ENCODE measurements at places on chromosomes 2 and 18.

GRCh38 chr2:171553236-171553635 lies 31.0 kb downstream of the CYBRD1 start:
- no peak overlapping the region for H3K4me3 ChIP-seq
- no peak overlapping the region for H3K27ac ChIP-seq
- H3K4me1 ChIP-seq = no peaks in the 10 kb centered on the region
- H3K27me3 ChIP-seq = no peaks in the 10 kb centered on the region
- no peak for DNase-seq

DNA sequence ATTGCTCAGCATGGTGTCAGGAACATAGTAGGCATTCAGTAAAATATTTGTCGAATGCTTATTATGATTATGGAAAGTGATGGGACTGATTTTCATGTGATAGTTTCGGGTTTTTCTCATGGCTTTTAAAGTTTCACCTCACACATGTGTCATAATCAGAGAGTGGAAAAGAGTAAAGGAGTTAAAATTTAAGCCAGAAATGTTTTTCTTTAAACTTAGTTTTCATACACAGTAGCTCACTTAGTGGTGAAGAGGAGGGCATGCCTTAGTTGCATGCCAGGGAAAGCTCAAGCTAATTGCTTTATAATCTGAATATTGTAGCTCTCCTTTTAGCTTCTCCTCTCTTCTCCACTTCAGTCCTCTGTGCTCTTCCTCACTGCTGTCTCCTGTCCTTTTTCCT lies 38.0 kb downstream of the EHBP1 start:
- no peak overlapping the region for H3K4me3 ChIP-seq
- no peak for DNase-seq
- no peaks in the 10 kb centered on the region for H3K36me3 ChIP-seq

- DNase-seq = no peak
- no peak overlapping the region for H3K4me3 ChIP-seq
- no peak overlapping the region for H3K27ac ChIP-seq
- H3K4me1 ChIP-seq = no peaks in the 10 kb centered on the region
- no peaks in the 10 kb centered on the region for H3K27me3 ChIP-seq
- H3K36me3 ChIP-seq = no peaks in the 10 kb centered on the region
These were observed 98.4 kb upstream of the RNF152 start for GRCh38 chr18:61991201-61991600.

DNA sequence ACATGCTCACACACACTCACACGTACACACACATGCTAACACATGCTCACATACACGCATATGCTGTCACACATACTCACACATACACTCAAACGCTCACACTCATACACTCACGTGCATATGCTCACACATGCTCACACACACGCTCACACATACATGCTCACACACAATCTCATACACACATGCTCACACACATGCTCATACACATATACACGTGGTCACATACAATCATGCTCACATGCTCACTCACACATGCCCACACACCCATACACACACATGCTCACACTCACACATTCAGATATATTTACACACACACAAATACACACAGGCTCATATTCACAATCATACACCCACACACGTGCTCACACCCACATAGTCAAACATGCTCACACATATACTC lies 17.5 kb upstream of the SALL3 start:
- no peaks in the 10 kb centered on the region for H3K4me1 ChIP-seq
- no peak overlapping the region for H3K4me3 ChIP-seq
- no peak overlapping the region for H3K27ac ChIP-seq
- no peaks in the 10 kb centered on the region for H3K27me3 ChIP-seq
- H3K36me3 ChIP-seq = no peaks in the 10 kb centered on the region

GRCh38 chr2:72118386-72118785 lies 29.3 kb downstream of the CYP26B1 start:
- no peaks in the 10 kb centered on the region for H3K36me3 ChIP-seq
- no peak overlapping the region for H3K4me3 ChIP-seq
- no peaks in the 10 kb centered on the region for H3K4me1 ChIP-seq
- no peak overlapping the region for H3K27ac ChIP-seq
- DNase-seq = no peak

DNA sequence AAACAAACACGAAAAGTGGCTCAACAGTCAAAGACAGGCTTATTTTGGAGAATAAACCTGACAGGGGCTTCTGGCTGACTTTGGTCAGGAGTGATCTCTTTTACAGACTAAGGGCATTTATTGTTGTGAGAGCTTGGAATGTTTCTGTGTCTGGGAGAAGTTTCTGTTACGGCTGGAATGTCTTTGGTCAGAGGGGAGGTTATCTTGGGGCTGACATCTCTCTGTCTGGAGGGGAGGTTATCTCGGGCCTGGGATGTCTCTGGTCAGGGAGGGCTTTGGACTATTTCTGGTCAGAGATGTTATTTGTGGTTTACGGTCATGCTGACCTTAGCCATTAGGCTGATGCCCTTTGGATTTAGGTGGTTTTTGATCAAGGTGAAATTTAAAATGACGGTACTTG lies 345.5 kb upstream of the FSIP2 start:
- H3K27me3 ChIP-seq = no peaks in the 10 kb centered on the region
- no peaks in the 10 kb centered on the region for H3K4me1 ChIP-seq
- H3K27ac ChIP-seq = no peak overlapping the region
- DNase-seq = no peak
- H3K4me3 ChIP-seq = no peak overlapping the region

DNA sequence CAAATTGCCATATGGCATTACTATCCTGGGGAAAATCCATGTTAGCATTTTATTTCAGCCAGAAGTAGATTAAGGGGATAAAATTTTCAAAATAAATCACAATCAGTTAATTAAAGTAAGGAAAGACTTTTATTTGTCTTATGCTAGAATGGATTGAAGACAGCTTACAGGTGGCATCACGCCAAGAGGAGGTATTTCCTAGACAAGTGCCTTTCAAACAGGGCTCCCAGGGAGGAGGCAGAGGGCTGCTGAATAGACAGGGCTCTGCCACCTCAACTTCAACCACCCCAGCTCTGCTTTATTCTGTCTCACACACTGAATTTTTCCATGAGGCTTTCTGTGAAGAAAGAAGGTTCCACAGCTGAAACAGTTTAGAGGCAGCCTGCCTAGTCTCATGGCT lies 12.2 kb downstream of the CCDC68 start:
- H3K27me3 ChIP-seq = no peaks in the 10 kb centered on the region
- peaks cover 9% of the 10 kb centered on the region for H3K4me1 ChIP-seq
- H3K36me3 ChIP-seq = no peaks in the 10 kb centered on the region
- no peak overlapping the region for H3K4me3 ChIP-seq

- no peak overlapping the region for H3K4me3 ChIP-seq
- no peak for DNase-seq
- H3K4me1 ChIP-seq = no peaks in the 10 kb centered on the region
- no peak overlapping the region for H3K27ac ChIP-seq
- no peaks in the 10 kb centered on the region for H3K27me3 ChIP-seq
These were observed 51.0 kb downstream of the COX7A2L start for GRCh38 chr2:42310007-42310515.

DNA sequence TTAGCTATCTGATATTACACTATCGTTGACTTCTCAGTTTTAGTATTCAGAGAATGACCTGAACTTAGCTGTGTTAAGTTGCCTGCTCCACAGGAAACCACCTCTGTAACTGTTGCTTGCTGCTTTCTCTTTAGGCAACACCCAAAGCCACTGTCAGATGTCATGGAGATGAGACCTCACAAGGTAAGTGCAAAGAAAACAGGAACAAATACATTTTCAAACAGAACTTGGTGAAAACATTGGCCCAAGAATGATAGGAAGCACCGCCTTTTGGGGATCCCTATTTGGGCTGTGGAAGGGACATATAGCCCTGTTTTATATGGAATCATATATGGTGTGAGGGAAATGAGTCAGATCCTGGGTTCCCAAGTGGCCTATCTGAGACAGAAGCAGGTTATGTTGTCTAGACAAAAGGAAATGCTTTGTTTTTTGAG lies 143.4 kb downstream of the UBE2E3 start:
- no peaks in the 10 kb centered on the region for H3K27me3 ChIP-seq
- H3K27ac ChIP-seq = no peak overlapping the region
- no peaks in the 10 kb centered on the region for H3K4me1 ChIP-seq
- H3K4me3 ChIP-seq = no peak overlapping the region

DNA sequence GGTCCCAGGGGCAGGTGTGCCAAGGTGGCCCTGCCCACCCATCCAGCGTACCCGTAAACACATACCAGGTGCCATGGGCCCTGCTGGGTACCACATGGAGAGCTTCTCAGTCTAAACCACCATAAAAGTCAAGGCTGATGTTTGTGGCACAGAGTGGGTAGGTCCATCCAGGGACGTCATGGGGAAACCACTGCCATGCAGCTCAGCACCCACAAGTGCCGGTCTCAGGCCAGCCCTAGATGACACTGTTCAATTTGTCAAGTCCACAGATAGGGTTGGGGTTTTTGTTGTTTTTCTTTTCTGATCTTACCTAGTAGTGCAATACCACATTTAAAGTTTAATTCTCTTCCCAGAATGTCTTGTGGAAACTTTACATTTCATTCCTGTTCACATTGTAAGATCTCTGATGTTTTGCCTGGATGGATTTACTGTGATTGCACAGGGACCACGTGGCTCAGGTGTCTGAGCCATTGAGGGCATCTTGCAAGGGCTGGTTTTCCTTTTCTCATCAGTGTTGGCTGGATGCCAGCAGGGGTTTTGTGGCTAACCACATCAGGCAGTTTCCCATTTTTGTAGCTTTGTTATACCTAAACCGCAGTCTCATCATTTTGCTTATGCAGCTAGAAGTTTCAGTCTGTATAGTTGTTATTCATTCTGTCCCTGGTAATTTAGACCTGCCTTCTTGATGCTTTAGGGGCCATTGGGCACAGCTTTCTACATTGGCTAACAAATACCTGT lies 64.7 kb downstream of the STK25 start:
- no peak overlapping the region for H3K27ac ChIP-seq
- no peak for DNase-seq
- H3K4me1 ChIP-seq = no peaks in the 10 kb centered on the region
- H3K36me3 ChIP-seq = no peaks in the 10 kb centered on the region
- no peaks in the 10 kb centered on the region for H3K27me3 ChIP-seq
- no peak overlapping the region for H3K4me3 ChIP-seq

DNA sequence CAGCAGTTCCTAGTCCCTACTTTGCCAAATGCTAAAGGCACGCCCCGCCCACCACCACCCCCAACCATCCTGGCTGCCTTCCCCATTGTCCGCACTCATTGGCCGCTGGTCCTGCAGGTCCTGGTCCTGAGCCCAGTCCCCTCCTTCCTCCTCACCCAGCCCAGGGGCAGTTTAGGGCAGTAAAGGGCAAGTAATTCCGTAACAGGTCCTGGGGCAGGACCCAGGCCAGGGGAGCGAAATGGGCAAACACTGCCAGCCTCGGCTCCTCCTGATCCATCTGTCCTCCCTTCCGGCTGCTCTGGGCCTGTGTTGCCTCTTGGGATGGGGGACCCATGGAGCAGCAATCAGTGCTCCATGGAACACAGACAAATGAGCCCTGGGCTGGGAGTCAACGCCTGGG lies 6.1 kb downstream of the ADCY3 start:
- H3K27me3 ChIP-seq = no peaks in the 10 kb centered on the region
- no peak overlapping the region for H3K4me3 ChIP-seq
- no peak overlapping the region for H3K27ac ChIP-seq
- H3K4me1 ChIP-seq = no peaks in the 10 kb centered on the region
- no peak for DNase-seq
- no peaks in the 10 kb centered on the region for H3K36me3 ChIP-seq

- H3K4me1 ChIP-seq = no peaks in the 10 kb centered on the region
- no peak for DNase-seq
- H3K4me3 ChIP-seq = no peak overlapping the region
These were observed 480.5 kb downstream of the TRIB2 start for GRCh38 chr2:13197248-13197647.
